ENCODE measurements at places on chromosomes 2 and 18. TPM values are rescaled to one million over a fixed set of nuclear protein-coding genes. Genes with fewer than 3 reads are reported as not detected.

SLC5A7 gene
- not detected for total RNA-seq

CNDP1 gene
- total RNA-seq = not detected

ST8SIA5 gene
- total RNA-seq = 0.01 TPM

SKOR2 gene
- total RNA-seq = not detected

EIF2AK3 gene
- 39.6 TPM for total RNA-seq

CYS1 gene
- total RNA-seq = 1.5 TPM

Measured in A549 treated with Hydrocortisone at 1 μM for 4 hours (cell line).